ENCODE measurements at places on chromosomes 13 and 19. TPM values are rescaled to one million over a fixed set of nuclear protein-coding genes. Genes with fewer than 3 reads are reported as not detected.

DNA sequence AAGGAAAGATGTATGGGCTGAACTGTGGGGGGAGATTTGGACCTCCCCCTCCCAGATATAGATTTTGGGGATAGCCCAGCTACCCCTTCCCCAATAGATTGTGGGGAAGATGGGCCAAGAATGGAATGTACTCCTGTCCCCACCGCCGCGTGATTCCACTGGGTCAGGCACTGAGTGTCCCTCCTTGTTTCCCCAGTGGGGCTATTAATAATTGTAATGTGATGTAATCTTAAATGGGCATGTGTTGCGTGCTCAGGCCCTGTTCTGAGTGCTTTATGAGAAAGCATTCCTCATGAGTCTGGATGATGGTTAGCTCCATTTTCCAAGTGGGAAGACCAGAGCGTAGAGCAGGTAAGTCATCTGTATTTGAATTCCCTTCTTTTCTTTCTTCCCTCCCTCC lies 1.4 kb downstream of the PSMD8 start:
- peaks cover 12% of the 10 kb centered on the region for H3K36me3 ChIP-seq
- no peak for DNase-seq
- H3K4me1 ChIP-seq, result peaks cover 22% of the 10 kb centered on the region
- H3K4me3 ChIP-seq, result peak overlapping the region; percentile 98

DNA sequence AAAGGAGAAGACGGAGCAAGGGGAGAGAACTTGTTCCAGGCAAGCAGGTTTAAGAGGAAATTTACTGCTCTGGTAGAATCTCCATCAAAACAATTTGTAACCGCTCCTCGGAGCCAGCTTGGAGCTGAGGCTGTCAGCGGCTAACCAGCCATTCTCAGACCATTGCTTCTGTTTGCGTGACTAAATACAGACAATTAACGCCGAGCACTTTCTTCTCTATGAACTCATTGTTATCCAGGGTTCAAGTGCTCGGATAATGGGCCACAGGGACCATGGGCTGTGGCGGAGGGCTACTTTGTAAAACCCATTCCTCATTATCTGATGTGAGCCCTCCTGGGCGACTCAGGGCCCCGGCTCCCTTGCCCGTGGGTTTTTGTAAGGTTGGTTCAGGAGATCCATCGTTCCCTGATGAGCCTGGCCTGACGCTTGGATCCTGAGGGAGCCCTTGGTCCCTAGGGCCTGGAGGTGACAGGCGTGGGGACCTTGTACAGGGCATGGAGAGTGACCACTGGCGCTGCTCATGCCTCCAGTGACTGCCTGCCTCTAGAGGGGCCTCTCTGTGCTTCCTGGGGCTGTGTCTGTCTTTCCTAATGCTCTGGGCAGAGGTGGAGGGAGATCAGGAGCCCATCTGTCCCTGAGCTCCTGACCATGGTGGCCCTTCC lies 61.5 kb upstream of the ZNF536 start:
- H3K27ac ChIP-seq, result no peak overlapping the region
- H3K27me3 ChIP-seq, result no peaks in the 10 kb centered on the region
- H3K4me1 ChIP-seq, result no peaks in the 10 kb centered on the region
- no peaks in the 10 kb centered on the region for H3K36me3 ChIP-seq
- no peak for DNase-seq

GRCh38 chr19:30128211-30128610 lies 186.2 kb downstream of the URI1 start:
- no peak for DNase-seq
- no peak overlapping the region for H3K27ac ChIP-seq
- no peak overlapping the region for H3K4me3 ChIP-seq
- H3K36me3 ChIP-seq, result no peaks in the 10 kb centered on the region
- H3K27me3 ChIP-seq, result no peaks in the 10 kb centered on the region
- H3K4me1 ChIP-seq, result no peaks in the 10 kb centered on the region

GRCh38 chr13:109747524-109747923 lies 38.9 kb downstream of the IRS2 start:
- no peak overlapping the region for H3K4me3 ChIP-seq
- DNase-seq, result no peak
- H3K27me3 ChIP-seq, result no peaks in the 10 kb centered on the region
- H3K4me1 ChIP-seq, result peaks cover 12% of the 10 kb centered on the region

DNA sequence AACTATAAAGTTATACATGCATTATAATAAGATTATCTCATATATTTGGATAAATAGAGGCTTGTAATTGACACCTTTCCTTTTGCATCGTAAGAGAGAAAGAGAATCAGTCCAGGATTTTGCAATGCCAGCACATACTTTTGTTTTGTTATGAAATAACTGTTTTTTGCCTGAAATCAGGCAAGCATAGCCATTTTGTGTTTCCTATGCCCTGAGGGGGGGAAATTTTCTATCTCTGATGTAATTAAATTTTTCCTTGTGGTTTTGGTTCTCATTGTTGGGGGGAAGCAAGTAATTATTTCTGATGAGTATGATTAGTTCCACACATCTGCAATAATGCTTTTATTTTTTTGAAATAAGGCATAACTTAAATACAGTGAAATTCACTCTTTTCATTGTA lies 229.4 kb downstream of the NDFIP2 start:
- H3K27ac ChIP-seq, result no peak overlapping the region
- no peaks in the 10 kb centered on the region for H3K36me3 ChIP-seq
- H3K4me3 ChIP-seq, result no peak overlapping the region
- H3K27me3 ChIP-seq, result no peaks in the 10 kb centered on the region
- no peaks in the 10 kb centered on the region for H3K4me1 ChIP-seq

GRCh38 chr13:113152984-113153809 lies 5.3 kb upstream of the PROZ start:
- H3K27ac ChIP-seq, result peak overlapping the region; percentile 58
- H3K4me3 ChIP-seq, result peak overlapping the region; percentile 70
- no peak for DNase-seq
- peaks cover 9% of the 10 kb centered on the region for H3K36me3 ChIP-seq
- H3K4me1 ChIP-seq, result peaks cover 13% of the 10 kb centered on the region

DNA sequence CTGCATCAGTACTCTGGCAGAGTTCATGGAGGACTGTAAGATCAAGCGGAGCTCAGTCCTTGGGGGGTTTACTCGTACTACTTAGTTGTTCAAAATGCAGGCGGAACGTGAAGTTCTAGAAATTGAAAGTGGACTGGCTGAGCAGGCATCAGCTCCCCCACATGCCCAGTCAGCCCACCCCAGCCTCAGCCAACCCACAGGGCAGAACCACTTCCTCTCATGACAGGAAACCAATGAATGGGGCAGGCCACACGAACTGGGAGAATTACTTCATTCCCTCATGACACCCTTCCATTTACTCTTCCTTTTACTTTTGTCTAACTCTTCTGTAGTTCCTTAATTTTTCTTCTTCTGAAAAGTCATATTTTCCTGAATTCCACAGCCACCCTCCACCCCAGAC lies 71.9 kb downstream of the FLT1 start:
- no peak overlapping the region for H3K27ac ChIP-seq
- H3K36me3 ChIP-seq, result no peaks in the 10 kb centered on the region
- no peak overlapping the region for H3K4me3 ChIP-seq
- peaks cover 34% of the 10 kb centered on the region for H3K27me3 ChIP-seq
- H3K4me1 ChIP-seq, result peaks cover 13% of the 10 kb centered on the region
- peak; percentile 72 for DNase-seq

- H3K4me1 ChIP-seq, result peaks cover 2% of the 10 kb centered on the region
- no peak for DNase-seq
- no peak overlapping the region for H3K4me3 ChIP-seq
- H3K27ac ChIP-seq, result no peak overlapping the region
- H3K36me3 ChIP-seq, result peaks cover 3% of the 10 kb centered on the region
Measured at GRCh38 chr13:28531077-28531844, 36.3 kb upstream of the FLT1 start.

- H3K27ac ChIP-seq, result no peak overlapping the region
- no peak overlapping the region for H3K4me3 ChIP-seq
- H3K36me3 ChIP-seq, result no peaks in the 10 kb centered on the region
- no peaks in the 10 kb centered on the region for H3K27me3 ChIP-seq
Measured at GRCh38 chr13:66014771-66015170, 1215.4 kb downstream of the PCDH9 start.

- no peaks in the 10 kb centered on the region for H3K27me3 ChIP-seq
- DNase-seq, result no peak
- H3K4me3 ChIP-seq, result no peak overlapping the region
Measured at GRCh38 chr13:111909501-111909900, 157.4 kb upstream of the SOX1 start.

- H3K4me3 ChIP-seq, result no peak overlapping the region
- H3K4me1 ChIP-seq, result peaks cover 40% of the 10 kb centered on the region
- H3K36me3 ChIP-seq, result no peaks in the 10 kb centered on the region
- DNase-seq, result no peak
- peaks cover 51% of the 10 kb centered on the region for H3K27me3 ChIP-seq
Measured at GRCh38 chr19:47438793-47439220, 19.5 kb upstream of the MEIS3 start.

DNA sequence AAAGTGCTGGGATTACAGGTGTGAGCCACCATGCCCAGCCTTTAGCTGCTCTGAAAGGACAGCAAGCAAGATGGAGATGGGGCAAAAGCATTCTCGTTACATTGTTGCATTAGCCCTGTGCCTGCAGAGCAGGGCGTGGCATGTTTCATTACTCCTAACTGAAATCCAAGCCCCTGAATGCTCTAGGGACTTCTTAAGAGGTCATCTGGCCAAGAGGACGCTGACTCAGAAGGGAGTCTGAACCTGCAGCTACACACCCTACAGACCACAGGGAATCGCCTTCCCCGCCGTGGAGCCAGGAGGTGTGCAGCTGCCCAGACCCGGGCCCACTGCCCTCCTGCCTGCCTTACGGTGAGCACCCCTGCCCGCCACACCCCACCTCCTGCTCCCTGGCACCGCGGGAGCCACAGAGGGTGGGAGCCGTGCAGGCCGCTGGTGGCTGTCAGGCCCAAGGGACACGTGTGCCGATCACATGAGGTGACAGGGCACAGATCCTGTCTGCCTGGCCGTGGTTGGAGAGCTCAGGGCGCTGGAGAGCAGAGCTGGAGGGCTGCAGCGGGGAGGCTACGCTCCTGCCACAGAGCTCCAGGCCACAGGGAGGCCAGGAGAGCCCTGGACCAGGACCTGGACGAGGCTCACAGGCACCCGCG lies 27.2 kb downstream of the ADPRHL1 start:
- no peak overlapping the region for H3K27ac ChIP-seq
- DNase-seq, result no peak
- H3K36me3 ChIP-seq, result no peaks in the 10 kb centered on the region

GRCh38 chr13:34808649-34809048 lies 133.4 kb upstream of the NBEA start:
- no peak overlapping the region for H3K4me3 ChIP-seq
- no peaks in the 10 kb centered on the region for H3K4me1 ChIP-seq
- H3K36me3 ChIP-seq, result no peaks in the 10 kb centered on the region
- no peak for DNase-seq
- H3K27ac ChIP-seq, result no peak overlapping the region

DNA sequence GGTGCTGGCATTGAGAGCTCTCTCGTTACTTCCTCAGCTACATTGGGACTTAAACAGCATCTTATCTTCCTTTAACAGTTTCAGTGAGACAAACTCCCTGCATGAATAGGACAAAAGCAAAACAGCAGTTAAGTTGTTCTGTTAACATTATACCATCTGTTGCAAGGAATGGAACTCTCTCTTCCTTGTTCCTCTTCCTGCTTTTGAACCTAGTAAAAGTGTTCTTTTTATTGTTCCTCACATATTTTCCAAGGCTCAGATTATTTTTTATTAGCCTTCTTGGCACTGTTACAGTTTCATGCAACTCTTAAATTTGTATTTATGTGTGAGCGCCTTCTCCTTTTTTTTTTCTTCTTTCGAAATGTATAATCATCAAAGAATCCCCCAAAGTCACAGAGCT lies 202.6 kb upstream of the UFM1 start:
- DNase-seq, result no peak
- H3K27me3 ChIP-seq, result no peaks in the 10 kb centered on the region
- no peaks in the 10 kb centered on the region for H3K4me1 ChIP-seq
- H3K27ac ChIP-seq, result no peak overlapping the region

DNA sequence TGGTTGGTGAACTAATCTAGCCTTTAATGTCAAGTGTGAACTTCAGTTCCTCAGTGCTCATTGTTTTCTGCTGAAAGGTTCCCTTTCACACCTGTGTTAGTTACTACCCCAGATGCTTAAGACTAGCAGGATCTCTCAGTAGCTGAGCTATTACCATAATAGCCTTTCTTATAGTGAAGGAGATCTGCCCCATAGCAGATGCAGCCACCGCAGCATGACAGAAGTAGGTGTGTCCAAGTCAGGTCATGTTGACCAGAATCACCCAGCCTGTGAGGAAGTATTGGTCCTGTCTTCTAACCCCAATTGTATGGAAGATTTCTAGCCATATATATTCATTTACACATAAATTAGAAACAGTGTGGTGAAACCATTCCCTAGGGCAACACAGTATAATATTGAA lies 37.3 kb downstream of the ZAR1L start:
- H3K36me3 ChIP-seq, result no peaks in the 10 kb centered on the region
- H3K27ac ChIP-seq, result no peak overlapping the region
- H3K4me3 ChIP-seq, result no peak overlapping the region
- H3K27me3 ChIP-seq, result peaks cover 5% of the 10 kb centered on the region

DNA sequence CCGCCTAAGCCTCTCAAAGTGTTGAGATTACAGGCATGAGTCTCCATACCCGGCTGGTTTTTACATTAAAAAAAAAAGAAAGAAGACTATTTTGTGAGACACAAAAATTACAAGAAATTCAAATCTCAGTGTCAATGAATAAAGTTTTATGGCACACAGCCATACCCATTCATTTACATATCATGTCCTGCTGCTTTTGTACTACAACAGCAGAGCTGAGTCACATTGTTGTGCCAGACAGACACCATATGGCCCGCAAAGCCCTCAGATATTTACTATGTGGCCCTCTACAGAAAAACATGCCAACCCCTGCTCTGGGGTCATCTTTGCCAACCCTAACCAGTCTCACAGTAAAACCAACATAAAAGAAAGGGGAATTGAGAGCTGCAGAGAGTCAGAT lies 5.3 kb downstream of the SMIM7 start:
- peaks cover 71% of the 10 kb centered on the region for H3K36me3 ChIP-seq
- peaks cover 40% of the 10 kb centered on the region for H3K4me1 ChIP-seq
- no peak overlapping the region for H3K27ac ChIP-seq
- H3K27me3 ChIP-seq, result no peaks in the 10 kb centered on the region
- no peak overlapping the region for H3K4me3 ChIP-seq

- H3K27ac ChIP-seq, result no peak overlapping the region
- DNase-seq, result no peak
- H3K4me1 ChIP-seq, result no peaks in the 10 kb centered on the region
- H3K27me3 ChIP-seq, result no peaks in the 10 kb centered on the region
- no peaks in the 10 kb centered on the region for H3K36me3 ChIP-seq
Measured at GRCh38 chr13:67416047-67416925, 186.2 kb upstream of the PCDH9 start.

- no peak overlapping the region for H3K27ac ChIP-seq
- peaks cover 28% of the 10 kb centered on the region for H3K36me3 ChIP-seq
- H3K27me3 ChIP-seq, result no peaks in the 10 kb centered on the region
- no peak overlapping the region for H3K4me3 ChIP-seq
- no peak for DNase-seq
- peaks cover 2% of the 10 kb centered on the region for H3K4me1 ChIP-seq
Measured at GRCh38 chr13:19817106-19817505, 34.4 kb upstream of the PSPC1 start.

The C19orf85 gene
- total RNA-seq, result not detected

The FBL gene
- 374 TPM for total RNA-seq

The PSG3 gene
- total RNA-seq, result not detected

The SPACA4 gene
- not detected for total RNA-seq

The KPTN gene
- total RNA-seq, result 13.3 TPM

The KLC3 gene
- not detected for total RNA-seq

The ZNF530 gene
- total RNA-seq, result 10.6 TPM

The HSD17B14 gene
- 0.59 TPM for total RNA-seq

The ATP4A gene
- not detected for total RNA-seq

The DCT gene
- not detected for total RNA-seq

The SOX1 gene
- not detected for total RNA-seq

The LILRB1 gene
- total RNA-seq, result 3.0 TPM

The KIR3DL1 gene
- 0.28 TPM for total RNA-seq

The CEACAM16 gene
- total RNA-seq, result not detected

The FXYD7 gene
- total RNA-seq, result 1.9 TPM

The PDX1 gene
- total RNA-seq, result not detected

The JSRP1 gene
- total RNA-seq, result 1.0 TPM

The GIPR gene
- 14.7 TPM for total RNA-seq

Measured in activated CD8-positive, alpha-beta memory T cell treated with anti-CD3 and anti-CD28 coated beads, Interleukin-2, amount 10 ng/mL, durations not matched to agents 7 days and 5 days (primary cell).